ENCODE measurements at places on chromosomes 2 and 18.

DNA sequence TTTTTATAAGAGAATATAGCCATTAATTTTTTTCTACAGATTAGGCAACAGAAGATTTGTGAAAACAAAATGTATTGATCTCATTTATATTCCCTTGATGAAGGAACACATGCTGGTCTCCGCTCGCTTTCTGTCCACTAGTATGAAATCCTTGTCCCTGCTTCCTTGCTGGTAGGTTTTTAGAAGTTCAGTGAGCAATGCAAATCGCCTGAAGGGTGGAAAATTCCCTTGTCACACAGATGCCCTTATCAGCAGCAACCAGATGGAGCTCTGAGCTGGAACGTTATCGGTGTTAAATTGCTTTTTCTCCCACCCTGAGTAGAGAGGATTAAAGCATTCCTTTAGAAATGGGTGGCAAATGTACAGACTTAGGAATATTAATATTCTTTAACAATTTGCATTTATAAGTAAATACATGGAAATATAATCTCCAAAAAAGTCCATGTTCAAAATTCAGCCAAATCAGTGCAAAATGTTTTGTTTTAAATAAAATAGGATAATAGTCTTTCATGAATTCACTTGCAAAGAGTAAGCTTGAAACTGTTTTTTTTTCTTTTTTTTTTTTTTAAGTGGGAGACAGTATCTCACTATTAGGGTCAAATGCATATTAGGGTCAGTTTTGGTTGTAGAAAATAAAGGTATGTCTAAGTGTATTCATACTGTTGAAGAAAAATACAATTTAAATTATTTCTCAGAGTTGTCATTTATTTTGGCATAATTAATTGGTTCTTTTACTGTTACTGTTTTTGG, 164.0 kb upstream of the MYO3B start:
- DNase-seq = no peak

DNA sequence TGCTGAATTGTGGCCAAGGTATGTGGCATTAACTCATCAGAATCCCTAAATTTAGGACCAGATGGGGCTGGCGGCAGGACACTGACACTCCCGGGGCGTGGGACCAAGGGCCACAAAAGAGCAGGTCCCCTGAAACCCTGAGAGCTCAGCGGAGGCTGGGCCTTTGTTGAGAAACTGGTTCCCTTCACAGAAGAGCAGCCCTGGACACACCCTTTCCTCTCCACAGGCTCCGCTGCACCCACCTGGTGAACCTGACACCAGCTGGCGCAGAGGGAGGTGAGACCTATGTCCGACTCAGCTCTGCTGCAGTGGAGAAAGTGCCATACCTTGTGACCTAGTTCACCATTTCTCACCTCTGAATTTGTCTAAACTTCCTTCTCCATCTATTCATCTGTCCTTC, 119.5 kb downstream of the RTP5 start:
- DNase-seq = no peak

DNA sequence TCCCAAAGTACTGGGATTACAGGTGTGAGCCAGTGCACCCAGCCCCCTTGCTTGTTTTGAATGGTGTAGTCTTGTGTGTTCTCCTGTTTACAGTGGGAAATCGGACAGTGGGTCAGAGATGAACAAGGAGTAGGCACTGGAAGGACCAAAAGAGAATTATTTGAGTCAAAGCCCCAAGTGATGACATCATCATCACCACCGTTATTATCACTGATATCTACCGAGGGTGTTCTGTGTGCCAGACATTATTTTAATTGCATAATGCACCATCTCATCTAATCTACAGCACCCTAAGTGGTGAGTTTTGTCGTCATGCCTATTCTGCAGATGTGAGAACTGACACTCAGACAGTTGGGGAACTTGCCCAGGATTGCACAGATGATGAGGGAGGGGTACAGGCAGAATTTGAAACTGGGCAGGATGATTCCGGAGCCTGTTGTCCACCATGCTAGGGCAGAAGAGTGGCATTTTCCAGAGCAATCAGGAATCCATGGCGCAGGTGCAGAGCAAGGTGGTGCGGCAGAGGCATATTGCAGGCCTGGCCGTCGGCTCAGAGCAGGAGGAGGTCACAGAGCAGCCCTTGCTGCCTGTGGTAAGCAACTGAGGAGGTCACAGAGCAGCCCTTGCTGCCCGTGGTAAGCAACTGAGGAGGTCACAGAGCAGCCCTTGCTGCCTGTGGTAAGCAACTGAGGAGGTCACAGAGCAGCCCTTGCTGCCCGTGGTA, 137.0 kb upstream of the HDAC4 start:
- no peak for DNase-seq

GRCh38 chr18:44708451-44709083, 27.9 kb downstream of the SETBP1 start:
- DNase-seq = peak; percentile 43

DNA sequence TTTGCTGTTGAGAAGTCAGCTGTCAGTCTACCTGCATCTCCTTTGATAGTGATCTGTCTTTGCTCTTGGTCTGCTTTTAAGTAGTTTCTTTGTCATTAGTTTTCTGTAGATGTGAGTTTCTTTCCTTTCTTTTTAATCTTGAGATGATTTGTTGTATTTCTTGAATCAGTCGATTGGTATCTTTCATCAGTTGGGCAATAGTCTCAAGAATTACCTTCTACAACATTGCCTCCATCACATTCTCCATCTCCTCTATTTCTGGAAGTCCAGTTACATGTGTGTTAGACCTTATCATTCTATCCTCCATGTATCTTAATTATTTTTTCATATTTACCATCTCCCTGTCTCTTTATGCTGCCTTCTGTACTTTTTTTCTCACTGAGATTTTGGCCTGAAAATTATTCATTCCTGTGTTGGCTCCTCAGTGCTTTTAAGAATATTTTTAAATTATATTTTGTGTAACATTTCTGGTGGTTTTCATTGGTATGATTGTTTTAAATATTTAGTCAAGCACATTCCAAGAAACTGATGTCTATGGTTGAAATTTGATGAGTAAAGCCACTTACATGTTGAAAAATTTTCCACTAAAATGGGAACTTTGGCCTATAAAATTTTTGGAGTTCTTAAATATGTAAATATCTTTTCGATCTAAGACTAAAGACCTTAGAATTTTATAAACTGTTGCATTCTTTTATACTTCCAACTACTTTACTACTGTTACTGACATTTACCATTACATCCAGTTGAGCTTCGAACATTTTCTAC, 239.5 kb upstream of the MGAT5 start:
- no peak for DNase-seq

- DNase-seq = no peak
Observed at GRCh38 chr2:102872388-102872787, 110.6 kb downstream of the TMEM182 start.

DNA sequence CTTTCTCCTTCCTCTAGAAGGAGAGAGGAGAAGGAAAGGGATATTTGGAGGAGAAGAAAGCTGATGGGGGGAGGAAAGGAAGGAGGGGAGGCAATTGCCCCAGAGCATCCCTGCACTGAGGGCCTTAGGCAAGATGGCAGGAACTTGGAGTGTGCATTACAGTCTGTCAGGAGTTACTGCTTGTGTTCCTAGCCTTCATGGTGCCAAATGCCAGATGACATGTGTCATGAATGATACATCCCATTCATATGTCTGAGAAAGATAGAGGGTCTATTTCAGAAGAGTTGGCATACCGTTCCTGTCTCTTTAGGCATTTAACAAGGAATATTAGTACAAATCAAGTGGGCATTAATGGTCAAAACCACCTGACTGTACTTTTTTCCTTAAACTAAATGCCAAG, 232.1 kb upstream of the NT5C1B start:
- DNase-seq = no peak

- no peak for DNase-seq
Observed at GRCh38 chr2:142914507-142915313, 37.2 kb downstream of the KYNU start.

- peak; percentile 63 for DNase-seq
Observed at GRCh38 chr2:102063487-102063911, 71.7 kb downstream of the IL1R2 start.

GRCh38 chr2:240959214-240959940, 39.0 kb upstream of the SNED1 start:
- DNase-seq = no peak

GRCh38 chr2:144201868-144202468, 318.0 kb downstream of the ZEB2 start:
- peak; percentile 31 for DNase-seq

Data from AG08395 (cell line).